ENCODE measurements at places on chromosomes 4 and X.

DNA sequence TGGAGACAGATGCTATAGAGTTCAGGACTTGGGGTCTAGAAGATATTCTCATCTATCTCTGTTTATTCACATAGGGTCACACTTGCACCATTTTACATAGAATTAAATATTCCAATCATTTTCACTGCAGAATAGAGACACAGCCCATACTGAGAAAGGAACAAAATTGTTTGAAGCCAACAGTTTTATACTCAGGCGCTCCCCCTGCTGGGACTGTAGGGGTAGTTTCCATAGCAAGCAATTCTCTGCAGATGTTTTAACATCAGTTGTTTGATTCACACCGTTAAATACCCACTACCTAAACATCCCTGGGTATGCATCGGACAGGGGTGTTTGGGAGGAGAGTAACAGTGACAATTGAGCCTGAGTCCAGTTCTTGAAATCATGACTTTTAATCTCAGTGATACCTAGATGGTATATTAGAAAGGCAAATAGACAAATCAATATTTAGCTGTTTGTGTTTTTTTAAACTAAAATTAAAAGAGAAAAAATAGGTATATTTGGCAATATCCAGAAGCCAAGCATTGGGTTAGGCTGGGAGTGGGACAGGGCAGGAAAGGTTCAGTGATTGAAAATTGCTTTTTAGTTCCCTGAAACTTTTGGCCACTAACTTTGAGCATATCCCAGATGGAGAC is 33.8 kb downstream of the LONRF3 start:
- DNase-seq: no peak

DNA sequence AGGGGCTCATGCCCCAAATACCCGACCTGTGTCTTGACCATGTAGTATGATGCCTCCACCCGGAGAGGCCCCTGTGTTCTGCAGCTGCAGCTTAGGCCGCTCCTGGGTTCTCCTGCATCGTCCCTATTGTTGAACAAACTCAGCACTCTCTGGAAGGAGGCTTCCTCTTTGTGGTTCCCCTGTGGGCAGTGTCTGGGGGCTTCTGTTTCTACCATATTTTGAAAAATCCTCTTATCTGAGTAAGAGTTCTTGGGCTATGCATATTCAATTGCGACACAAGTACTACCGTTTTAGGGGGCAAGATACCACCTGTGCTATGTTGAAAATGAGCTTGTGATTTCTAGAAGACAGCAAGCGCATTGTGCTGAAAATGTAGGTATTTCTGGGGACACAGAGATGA is 276.6 kb downstream of the DHRSX start:
- DNase-seq: no peak

DNA sequence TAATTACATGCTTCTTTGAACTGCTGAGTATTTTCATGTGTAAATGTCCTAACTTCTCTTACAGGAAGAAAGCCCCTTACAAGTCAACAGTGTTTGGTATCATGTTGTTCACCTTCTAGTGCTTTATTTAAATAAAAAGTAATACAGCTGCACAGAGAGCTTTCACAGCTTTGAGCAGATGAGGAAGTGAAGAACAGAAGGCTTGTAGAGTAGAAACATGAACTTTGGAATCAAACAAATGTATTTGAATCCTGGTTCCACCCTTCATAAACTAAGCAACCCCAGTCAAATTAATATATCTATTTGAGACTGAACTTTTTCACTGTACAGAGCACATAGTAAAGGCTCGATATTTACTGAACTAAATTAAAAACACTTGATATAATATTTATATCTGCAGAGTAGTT is 120.5 kb downstream of the CAMK2D start:
- DNase-seq: no peak

DNA sequence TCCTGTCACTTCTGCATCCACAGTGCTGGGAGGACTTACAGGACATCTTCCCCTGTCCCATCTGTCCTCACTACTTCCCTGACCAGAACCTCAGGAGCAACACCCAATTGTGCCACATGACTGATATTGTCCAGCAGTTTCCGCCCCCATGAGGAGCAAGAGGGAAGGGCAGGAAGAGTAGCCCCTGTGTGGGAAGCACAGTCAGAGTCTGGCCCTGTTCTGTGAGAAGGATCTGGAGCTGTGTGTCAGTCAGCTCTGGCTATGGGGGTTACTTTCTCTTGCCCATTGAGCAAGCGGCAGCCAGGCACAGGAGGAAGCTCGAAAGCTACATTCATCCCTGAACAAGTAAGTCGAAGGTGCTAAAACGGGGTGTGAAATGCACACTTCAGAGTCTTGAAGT is 14.8 kb upstream of the TRIM60 start:
- no peak for DNase-seq

DNA sequence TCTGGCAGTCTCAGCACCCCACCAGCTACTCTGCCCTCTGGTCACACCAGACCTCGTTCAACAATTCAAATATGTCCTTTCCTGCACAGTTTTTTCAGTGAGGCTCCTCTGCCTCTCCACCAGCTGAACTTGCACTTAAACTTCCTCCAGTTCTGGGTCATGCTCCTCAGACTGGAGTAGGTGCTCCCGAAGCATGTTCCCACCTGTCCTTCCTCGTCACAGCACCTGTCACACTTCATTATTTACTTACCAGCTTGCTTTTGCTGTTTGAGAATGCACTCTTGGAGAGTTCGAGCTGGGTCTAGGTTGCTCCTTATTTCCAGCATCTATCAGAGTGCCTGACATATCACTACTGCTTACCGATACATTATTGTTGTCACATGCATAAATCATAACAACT is 144.8 kb upstream of the TTC29 start:
- no peak for DNase-seq

GRCh38 chr4:124641715-124642381 is 70.7 kb downstream of the ANKRD50 start:
- no peak for DNase-seq

DNA sequence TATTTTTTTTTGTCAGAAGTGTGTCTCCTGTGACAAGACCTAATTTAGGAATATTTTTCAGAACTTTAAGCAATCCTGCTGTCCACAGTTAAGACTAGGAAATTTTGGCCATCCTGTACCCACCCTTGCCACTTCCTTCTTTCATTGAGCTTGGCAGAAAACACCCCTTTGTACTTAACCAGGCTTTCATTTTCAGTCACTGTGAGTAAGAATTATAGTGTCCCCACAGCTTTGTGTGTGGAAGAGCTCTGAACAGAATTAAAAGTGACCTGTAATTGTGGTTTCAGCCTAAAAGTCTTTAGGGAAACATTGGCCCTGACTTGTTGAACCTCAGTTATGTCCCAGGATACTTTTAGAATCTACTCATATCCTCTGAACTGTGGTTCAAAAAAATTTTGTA is 153.7 kb upstream of the BMP3 start:
- DNase-seq: no peak

GRCh38 chr4:179095585-179096221 is 1653.5 kb upstream of the AGA start:
- DNase-seq: no peak

GRCh38 chrX:103538728-103539127 is 19.4 kb upstream of the RAB40A start:
- no peak for DNase-seq

GRCh38 chr4:10011277-10011676 is 10.0 kb downstream of the SLC2A9 start:
- DNase-seq: no peak

DNA sequence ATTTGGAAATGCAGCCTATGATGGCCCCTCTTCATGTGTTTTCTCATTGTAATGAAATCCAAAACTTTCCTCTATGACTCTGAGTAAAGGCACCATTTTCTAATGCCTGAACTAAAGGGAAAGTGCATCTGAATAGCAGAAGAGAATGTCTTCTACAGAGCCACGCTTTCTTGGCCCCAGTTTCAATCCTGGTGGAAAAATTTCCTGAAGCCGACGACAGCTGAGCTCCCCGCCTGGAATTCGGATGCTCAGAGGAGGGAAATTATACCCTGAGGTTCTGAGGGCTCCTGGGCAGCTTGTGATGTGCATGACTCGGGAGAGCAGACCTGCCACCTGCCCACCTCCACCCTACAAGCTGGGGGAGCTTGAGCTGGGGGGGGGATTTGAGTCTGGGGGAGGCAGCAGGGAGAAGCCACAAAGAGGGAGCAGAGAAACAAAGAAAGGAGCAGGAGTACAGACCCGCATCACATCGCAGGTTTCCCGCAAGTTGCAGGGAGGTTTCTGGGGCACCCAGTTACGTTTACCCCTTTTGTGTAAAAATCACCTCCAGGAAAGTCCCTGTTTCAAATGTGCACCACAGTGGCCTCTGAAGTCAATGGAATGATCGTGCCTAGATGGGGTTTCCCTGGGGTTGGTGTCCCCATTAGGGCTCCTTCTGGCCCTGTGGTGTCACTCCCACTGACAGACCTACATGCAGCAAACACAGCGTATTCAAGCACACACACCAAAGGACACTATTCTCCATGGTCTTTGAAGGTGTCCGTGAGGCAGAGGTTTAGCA is 145.6 kb upstream of the RBPJ start:
- no peak for DNase-seq

- no peak for DNase-seq
These were observed 22.5 kb upstream of the JAKMIP1 start for GRCh38 chr4:6222761-6223292.

GRCh38 chr4:158203436-158203835 is 6.8 kb upstream of the TMEM144 start:
- DNase-seq: no peak

- DNase-seq: no peak
These were observed 737 bp downstream of the FGF2 start for GRCh38 chr4:122827258-122827878.

- no peak for DNase-seq
These were observed 6.0 kb downstream of the GALNT7 start for GRCh38 chr4:173174594-173175012.

DNA sequence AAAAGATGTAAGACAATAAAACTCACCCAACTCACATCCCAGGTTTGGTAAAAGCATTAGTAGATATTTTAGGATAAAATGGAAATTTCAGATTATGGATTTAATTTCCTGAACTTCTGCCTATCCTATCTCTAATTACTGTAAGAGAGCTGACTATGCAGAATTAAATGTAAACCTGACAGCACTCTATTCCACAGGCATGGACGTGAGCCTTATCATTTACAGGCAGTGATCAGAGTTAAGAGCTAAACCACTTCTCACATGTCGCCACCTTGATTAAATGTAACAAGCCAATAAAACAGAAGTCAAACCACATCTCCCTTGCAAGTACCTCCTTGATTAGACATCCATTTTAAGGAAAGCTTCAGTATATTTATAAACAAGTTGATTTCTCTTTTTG is 97.5 kb upstream of the CBR4 start:
- no peak for DNase-seq

DNA sequence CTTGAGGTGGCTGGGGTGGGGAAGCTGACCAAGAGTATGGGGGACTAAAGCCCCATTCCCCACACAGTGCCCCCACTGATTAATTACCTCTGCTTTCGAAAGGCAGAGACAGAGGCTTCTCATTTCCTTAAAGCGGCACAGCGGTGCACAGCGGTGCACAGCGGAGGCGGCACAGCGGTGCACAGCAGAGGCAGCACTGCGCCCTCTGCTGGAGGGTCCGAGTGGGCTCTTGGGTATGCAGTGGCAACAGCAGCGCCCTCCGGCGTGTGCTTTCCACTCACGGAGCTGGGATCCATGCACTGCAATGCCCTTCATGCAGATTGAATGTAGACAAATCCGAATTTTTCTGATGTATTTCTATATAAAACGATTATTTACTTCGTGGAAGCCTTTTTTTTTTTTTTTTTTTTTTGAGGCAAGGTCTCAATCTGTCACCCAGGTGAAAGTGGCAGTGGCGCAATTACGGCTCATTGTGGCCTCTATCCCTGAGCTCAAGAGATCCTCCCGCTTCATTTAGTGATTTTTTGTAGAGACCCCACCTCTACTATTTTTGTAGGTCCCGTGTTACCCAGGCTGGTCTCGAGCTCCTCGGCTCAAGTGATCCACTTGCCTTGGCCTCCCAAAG is 19.7 kb upstream of the PRPS2 start:
- DNase-seq: no peak

GRCh38 chrX:7059214-7059838 is 88.2 kb upstream of the STS start:
- no peak for DNase-seq

- no peak for DNase-seq
These were observed 15.3 kb downstream of the KLHL2 start for GRCh38 chr4:165222651-165222994.

DNA sequence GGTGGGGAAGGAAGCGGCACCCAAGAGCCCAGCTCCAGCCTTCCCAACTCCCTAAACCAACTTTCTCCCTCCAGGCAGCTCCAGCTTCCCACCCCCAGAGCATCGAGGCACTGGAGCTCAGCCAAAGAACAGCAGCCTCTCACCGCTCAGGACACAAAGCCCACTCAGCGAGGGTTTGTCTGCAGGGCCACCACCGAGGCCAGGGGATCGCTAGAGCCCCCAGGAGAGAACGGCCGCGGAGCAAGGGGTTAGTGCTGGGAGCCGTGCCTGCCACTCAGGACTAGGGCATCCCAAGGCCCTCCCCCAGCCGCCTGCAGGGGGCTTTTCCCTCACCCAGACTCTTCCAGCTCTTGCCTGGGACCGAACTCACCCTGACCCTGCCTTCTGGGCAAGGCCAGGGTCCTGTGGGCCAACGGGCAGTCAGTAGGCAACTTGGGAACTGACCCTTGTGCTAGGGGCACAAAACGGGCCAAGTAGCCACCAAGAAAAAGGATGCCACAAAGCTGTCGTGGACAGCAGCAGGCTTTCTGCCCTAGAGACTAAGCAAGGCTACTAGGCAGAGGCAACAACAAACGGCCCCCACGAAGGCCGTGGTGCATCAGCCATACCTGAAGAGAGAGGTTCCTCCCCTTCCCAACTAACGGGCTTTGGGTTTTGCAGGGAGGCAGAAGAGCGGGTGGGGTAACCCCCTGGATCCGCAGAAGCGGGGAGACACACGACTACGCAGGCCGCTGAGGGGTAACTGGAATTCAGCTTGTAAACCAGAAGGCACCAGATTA is 2.3 kb downstream of the HCFC1 start:
- no peak for DNase-seq

DNA sequence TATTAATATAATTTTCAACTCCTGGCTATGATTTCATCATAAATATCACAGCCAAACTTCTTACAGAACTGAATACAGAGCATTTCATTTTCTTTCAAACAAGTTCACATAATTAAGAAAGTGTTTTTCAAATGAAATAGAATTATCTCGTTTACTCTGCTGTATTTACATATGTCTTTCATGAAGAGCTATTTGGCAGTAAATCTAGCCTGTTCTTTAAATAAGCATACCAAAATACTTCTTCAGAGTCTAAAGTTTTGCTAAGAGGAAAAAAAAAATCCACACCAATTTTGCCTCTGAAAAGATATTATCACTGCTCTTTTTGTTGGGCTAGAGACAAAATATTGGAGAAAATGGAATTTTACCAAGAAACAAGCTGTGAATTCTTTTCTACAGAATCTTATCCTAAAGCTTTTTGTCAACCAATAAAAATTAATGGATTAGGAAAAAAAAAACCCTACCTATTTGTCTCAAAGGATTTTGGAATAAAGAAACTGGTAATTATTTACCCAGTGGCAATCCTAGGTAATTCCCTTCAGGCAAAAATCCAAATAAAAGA is 287.9 kb upstream of the NR3C2 start:
- no peak for DNase-seq
